ENCODE measurements at places on chromosomes 12 and 14.

DNA sequence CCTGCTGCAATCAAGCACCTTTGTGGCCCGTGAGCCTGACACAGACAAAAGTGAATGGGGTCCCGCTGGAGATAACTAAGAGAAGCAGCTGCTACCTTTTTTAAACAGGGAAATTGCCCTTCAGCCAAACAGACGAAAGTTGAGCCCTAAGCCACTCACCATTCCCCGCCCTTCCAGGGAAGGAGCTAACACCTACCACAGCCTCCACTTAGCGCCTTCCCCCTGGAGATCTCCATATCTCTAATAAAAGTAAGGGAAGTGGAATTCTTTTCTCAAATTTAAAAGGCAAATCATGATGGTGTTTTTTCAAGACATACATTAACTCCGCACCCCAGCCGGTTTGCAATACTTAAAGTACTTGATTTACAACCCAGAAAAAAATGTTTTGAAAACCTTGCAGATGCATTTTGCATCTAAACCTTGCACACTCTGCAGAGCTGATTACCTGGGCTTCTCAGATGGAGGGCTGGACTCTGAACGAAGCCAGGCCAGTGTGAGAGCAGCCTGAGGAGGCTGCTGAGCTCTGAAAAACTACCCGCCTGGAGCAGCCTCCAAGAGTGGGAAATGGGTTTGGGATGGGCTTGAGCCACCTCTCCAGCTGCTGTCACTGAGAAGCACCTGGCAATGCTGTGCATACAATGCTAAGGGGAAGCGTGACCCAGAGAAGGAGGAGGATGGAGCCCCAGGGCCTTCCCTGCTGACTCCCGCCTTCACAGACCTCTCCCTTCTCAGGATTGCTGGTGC lies 10.0 kb downstream of the NUAK1 start:
- DNase-seq = no peak

DNA sequence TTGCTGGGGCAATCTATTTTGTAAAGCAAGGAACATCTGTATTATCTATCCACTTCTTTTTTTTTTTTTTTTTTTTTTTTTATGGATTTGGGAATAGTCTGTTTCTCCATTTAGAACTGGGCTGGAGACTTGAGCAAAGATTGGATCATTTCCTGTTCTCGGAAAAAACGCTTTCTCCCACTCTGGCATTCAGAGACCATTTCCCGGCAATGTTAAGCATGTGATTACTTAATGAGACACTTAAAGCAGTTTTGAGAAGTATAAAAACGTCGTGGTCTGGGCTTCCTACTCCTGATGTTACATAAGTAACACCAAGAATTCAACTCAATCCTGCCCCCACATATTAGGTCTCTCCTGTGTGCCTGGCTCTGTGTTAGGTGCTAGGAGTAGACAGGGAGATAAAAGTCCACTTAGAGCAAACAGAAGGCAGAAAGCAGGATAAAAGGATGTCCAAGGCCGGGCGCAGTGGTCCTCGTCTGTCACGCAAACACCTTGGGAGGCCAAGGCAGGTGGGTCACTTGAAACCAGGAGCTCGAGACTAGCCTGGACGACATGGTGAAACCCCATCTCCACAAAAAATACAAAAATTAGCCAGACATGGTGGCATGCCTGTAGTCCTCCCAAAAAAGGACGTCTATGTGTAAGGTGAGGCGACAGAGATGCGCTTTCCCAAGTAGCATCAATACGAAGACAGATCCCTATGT lies 152.1 kb upstream of the GSC start:
- no peak for DNase-seq

GRCh38 chr14:91341334-91341733 lies 76.3 kb downstream of the CCDC88C start:
- no peak for DNase-seq

DNA sequence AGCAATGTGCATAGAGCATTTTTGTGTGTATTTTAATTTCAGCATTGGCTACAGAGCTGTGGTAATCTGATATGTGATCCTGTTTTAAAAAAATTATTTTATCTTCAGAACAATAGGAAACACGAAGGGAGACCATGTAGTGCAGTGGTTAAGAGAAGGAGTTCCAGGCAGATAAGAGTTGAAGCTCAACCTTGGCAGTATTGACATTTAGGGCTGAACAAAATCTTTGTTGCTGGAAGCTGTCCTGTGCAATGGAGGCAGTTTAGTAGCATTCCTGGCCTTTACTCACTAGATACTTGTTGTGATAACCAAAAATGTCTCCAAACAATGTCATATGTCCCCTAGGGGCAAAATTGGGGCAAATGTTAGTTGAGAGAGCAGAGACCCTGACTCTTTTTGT lies 59.2 kb downstream of the CHST11 start:
- no peak for DNase-seq

DNA sequence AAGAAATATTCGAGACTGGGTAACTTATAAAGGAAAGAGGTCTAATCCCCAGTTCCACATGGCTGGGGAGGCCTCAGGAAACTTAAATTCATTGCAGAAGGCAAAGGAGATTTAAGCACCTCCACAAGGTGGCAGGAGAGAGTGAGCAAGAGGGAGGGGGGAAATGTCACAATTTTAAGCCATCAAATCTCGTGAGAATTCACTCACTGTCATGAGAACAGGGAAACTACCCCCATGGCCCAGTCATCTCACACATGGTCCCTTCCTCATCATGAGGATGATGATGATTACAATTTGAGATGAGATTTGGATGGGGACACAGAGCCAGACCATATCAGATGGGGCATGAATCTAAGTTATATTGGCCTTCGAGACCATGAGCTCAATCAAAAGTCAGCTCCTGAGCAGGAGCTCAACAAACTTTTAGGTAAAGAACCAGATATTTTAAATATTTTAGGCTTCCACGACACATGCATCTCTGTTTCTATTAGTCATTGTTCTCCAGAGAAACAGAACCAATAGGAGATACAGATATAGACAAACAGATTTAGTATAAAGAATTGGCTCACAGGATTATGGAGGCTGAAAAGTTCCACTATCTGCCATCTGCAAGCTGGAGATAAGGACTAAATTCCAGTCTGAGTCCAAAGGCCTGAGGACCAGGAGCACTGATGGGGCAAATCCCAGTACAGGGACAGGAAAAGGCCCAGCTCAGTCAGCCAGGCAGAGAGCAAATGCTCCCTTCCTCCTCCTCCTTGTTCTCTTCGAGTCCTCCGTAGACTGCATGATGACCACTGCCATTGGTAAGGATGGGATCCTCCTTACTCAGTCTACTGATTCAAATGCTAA lies 24.9 kb downstream of the DGLUCY start:
- no peak for DNase-seq

DNA sequence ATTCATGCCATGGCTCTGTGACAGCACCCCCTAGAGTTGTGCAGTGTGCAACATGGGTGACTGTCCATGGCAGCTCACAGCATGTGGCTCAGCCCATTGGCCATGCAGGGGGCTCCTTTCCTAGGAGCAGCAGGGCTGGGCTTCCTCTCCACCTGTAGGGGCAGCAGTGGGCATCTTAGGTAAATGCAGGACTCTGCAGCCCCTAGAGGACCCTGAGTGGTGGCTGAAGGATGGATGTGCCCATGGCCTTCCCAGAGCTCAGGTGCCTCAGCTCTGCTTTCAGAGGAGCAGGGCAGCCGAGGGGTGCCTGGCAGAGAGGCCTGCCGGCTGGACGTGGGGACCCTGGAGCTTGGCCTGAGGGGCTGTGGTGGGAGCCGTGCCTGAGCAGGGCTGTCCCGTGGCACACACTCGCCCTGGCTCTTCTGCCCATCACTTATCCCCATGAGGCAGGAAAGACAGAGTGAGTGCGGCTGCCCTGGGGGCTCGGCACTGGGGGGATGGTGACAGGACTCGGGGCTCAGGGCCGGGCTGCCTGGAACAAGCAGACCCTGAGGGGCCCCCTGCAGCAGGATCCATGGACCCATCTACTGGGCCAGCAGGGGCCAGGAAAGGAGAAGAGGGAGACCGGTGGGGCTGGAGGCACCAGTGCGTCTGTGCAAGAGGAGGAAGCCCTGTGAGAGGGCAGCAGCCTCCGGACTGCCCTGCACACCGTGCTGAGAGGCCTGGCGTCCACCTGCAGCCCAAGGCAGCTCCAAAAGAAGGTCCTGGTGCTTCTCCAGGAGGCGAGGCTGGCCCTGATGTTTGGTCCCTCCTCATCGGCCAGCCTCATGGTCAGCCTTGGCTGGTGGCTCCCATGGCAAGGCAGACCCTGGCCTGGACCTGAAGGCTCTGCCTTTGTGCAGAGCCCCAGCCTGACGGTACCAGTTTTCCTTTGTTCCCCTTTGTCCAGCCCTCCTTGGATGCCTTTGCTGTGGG lies 7.6 kb downstream of the ADSS1 start:
- no peak for DNase-seq

DNA sequence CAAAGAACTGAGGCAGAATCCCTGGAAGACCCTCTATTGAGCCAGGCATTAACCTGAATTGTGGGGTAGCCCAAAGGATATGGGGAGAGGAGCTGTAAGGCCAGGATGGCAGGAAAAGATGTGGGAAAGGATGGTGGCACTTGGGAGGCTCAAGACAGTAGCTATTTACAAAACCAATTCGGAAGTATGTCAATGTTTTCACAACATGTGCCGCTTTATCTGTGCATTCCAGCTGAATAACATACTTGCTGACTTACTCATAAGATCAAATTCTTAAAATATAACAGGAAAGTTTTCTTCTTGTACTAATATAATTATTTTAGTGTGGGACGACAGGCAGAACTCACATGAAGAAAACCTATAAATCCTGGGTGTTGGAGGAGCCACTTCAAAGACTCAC lies 10.6 kb downstream of the BBS10 start:
- DNase-seq = no peak

DNA sequence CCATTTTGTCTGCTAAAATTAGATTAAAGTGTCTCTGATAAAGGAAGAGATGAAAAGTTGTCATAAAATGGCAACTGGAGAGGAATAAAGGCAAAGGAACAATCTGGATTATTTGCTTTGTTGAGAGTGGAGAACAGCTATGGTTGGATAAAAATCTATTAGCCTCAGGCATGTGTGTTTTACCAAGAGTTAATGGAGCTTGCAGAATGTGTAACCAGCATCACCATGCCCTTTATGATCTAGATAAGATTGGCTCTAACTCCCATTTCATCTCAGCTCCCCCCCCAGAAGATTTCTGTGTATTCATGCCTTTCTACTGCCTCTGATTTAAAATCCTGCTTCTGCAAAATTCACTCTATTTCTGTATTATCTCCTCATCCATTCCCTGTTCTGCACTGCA lies 93.8 kb downstream of the GALC start:
- DNase-seq = no peak

- DNase-seq = no peak
These were observed 107.5 kb upstream of the FAR2 start for GRCh38 chr12:29041621-29042020.

- DNase-seq = no peak
These were observed at the start of gene LRFN5 for GRCh38 chr14:41606532-41607303. Gene LRFN5 (plus strand): TSS chr14:41606876.

GRCh38 chr12:13167226-13167625 lies 29.3 kb upstream of the EMP1 start:
- no peak for DNase-seq

- no peak for DNase-seq
These were observed 99.0 kb downstream of the GARIN6 start for GRCh38 chr12:99746538-99746937.

DNA sequence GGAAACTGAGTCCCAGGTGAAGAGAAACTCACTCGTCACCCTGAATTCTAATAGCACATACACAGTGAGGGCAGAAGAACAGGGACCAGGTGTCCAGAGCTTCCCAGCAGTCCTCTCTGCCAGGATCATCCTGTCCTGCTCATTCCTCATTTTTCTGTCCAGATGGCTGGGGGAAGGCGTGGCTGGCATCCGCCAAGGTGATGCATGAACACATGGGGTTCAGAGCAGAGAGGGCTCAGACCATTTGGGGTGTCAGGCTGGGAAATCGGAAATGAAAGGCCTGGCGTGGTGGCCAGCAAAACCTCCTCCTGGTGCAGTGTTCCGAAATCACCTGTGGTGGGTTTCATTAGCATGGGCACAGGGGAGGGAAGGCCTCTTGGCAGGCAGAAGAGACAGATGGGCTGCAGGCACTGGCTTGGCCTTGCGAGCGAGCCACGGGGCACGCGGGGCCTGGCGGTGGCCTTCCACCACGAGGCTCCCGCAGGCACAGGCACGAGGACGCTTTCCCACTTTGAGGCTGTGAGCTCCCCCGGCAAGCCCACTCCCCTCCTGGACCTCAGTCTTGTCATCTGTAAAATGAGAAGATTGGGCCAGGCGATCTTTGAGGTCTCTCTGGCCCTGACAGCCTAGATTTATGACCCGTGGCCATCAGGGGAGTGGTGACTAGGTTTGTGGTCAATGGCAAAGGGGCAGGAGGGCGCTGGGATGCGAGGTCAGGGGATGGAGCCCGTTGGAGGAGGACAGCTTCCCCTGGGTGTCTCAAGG lies 68.5 kb downstream of the TSPAN9 start:
- no peak for DNase-seq

DNA sequence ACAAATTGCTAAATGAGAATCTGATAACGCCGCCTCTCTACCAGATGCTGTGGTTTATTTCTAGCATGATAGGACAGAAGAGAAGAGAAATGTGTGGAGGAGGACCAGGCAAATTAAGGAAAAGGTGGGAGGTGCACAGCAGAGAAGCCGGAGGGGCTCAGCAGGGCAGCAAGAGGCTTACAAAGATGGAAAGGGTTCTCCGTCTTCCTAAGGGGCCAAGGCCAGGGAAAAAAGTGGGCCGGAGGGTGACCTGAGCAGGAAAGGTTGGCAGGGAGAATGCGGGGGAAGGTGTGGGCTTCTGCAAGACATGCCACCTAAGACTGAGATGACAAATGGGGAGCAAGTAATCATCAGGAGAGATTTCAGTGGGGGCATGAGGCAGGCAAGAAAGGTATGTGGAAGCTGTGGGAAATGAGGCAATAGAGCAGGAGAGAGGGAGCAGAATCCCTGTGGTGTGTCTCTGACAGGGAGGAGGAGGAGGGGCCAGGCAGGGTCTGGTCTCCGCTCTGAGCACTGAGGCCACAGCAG lies 18.7 kb downstream of the MANSC1 start:
- DNase-seq = no peak

DNA sequence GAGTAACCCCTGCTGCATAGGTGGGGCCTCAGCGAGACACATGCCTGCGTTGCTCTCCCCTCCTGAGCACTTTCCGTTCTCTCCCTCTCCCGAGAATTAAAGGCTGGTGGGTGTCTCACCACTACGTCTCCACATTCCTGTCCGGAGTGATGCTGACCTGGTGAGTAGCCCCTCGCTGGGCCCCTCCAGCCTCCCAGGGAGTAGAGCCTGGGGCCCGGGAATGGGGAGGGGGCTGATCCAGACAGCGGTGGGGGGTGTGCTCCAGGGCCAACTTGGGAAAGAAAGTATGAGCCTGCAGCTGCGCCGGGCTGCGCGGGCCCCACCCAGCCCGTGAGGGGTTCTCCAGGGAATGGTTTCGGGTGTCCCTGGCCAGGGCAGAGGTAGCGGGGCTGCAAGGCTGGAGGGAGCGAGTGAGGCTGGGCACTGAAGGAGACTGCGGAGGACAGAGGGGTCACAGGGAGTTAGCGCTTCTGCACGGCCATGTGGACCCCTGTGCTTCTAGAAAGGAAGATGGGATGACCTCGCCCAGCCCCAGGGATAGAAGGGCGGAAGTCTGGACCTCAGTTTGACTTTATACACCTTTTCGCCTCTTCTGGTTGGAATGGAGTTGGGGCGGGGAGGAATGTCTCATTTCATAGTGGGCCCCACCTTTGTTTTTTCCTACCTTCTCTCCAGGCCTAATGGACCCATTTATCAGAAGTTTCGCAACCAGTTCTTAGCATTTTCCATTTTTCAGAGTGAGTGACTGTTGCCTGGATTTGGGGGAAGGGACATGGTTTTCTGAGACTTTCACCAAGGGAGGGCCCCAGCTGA lies 22.5 kb downstream of the RHOF start:
- DNase-seq = no peak

Measured in stimulated activated CD8-positive, alpha-beta memory T cell treated with anti-CD3 and anti-CD28 coated beads, Interleukin-12 subunit alpha, Interleukin-12 subunit beta, amount 100 ng/mL, for 4 hours (primary cell).